ENCODE measurements at places on chromosomes 3 and 15.

DNA sequence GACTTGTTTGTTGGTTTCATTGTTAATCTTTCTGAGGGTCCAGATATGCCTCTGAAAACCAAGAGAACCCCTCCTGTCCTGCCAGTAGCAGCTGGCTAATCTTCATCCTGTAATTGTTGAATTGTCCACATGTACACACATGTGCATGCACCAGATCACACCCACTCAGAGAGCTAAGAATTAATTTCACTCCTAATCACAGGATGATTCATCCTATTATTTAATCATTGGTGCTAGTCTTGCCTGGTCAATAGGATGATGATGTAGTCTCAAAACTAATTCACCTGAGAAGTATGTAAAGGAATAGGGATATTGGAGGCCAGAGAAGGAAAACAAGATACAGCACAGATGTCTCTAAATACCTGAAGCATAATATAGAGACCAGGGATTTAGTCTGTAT lies 7.8 kb upstream of the AHSG start:
- no peak for DNase-seq

DNA sequence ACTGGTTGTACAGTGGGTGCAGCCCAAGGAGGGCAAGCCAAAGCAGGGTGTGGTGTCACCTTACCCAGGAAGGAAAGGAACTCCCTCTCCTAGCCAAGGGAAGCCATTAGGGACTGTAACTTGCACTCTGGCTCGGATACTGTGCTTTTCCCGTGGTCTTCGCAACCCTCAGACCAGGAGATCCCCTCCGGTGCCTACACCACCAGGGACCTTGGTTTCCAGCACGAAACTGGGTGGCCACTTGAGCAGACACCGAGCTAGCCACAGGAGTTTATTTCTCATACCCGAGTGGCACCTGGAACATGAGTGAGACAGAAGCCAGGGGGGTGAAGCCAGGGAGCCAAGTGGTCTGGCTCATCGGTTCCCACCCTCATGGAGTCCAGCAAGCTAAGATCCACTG lies 90.7 kb downstream of the ZBBX start:
- DNase-seq = no peak

- no peak for DNase-seq
Observed at GRCh38 chr15:81331600-81331999, 7.7 kb upstream of the STARD5 start.

GRCh38 chr3:108391917-108392593 lies 95.7 kb downstream of the HHLA2 start:
- no peak for DNase-seq

- no peak for DNase-seq
Observed at GRCh38 chr3:138740072-138740471, 94.7 kb downstream of the PIK3CB start.

GRCh38 chr3:71650372-71650771 lies 66.8 kb upstream of the FOXP1 start:
- DNase-seq = no peak

DNA sequence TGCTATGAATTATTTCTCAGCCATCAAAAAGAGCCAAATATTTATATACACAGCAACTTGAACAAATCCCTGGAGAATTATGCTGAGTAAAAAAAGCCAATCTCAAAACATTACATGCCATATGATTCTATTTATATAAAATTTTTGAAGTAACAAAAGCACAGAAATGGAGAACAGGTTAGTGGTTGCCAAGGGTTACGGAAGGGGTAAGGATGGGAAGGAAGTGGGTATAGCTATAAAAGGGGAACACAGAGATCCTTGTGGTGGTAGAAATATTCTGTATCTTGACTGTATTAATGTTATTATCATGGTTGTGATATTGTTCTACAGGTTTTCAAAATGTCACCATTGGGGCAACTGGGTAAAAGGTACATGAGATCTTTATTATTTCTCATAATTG lies 62.3 kb upstream of the ASB14 start:
- DNase-seq = no peak

DNA sequence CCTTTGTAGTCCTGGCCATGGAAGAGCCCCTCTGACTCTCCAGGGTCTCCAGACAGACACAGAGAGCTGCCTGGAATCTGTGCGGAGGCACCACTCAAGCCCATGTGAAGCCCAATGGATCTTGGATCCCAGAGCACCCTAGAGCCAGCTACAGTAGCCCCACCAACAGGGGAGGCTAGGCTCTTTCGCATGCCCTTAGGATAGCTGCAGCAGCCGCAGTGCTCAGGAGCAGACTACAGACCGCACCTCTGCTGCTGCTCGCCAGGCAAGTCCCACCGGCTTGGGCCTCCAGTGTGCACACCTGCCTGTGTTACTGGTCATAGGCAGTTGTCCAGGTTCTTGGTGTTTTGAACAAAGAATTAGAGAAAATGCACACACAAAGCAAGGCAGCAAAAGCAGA lies 131.6 kb downstream of the SPATA16 start:
- DNase-seq = no peak

DNA sequence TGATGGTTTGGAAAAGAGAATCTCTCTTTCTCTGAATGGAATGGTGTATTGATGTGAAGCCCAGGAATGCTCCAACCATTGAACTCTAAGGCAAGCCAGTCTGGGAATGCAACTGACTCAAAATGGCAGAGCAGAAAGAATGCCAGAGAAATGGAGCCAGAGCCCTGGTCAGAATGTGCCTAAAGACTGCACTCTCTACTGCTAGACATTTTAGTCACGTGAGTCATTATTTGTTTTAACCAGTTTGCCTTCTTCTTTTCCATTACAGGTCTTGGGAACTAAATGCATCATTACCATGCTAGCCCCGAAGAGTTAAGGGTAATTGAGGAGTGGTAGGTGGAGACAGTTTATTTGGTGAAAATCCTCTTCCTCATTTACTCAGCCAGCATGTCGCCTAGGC lies 67.3 kb upstream of the TRIM42 start:
- no peak for DNase-seq

- DNase-seq = no peak
Observed at GRCh38 chr15:36332301-36332700, 247.1 kb upstream of the CDIN1 start.

- DNase-seq = no peak
Observed at GRCh38 chr3:4613366-4613765, 120.2 kb downstream of the ITPR1 start.

- no peak for DNase-seq
Observed at GRCh38 chr3:9135526-9135925, 113.9 kb downstream of the SRGAP3 start.

- no peak for DNase-seq
Observed at GRCh38 chr3:124126436-124127023, 134.6 kb upstream of the ROPN1 start.

DNA sequence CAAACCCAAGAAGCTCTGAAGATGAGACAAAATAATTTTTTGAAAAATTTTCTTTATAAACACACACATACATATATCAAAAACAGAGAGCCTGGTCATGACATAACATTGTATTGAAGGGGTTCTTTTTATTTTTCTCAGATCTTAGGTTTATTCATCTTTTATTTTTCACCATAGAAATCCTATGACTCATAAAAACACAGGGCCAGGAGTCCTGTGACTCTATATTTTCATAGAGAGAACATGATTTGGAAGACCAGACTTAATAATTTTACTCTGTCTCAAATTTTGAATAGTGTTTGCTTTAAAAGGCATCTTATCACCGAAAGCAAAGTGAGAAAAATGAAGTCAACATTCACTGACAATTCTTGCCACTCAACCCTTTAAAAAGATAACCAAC lies 57.7 kb downstream of the SUCNR1 start:
- no peak for DNase-seq

- DNase-seq = peak; percentile 15
Observed at GRCh38 chr3:39260957-39261356, 18.9 kb downstream of the CX3CR1 start.

DNA sequence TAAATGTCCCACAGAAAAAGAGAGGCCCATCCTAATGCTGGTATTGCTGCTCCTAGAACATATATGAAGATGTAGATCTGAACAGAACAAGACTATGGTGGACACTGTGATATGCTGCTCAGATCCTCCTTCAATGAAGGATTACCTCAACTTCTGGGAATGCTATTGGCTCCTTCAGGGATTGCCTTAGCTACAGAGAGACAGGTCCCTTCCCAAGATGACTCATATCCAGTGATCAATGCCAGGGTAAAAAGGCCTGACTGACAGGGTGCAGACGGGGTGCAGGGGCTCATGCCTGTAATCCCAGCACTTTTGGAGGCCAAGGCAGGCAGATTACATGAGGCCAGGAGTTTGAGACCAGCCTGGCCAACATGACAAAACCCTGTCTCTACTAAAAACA lies 20.5 kb upstream of the STAG1 start:
- no peak for DNase-seq

DNA sequence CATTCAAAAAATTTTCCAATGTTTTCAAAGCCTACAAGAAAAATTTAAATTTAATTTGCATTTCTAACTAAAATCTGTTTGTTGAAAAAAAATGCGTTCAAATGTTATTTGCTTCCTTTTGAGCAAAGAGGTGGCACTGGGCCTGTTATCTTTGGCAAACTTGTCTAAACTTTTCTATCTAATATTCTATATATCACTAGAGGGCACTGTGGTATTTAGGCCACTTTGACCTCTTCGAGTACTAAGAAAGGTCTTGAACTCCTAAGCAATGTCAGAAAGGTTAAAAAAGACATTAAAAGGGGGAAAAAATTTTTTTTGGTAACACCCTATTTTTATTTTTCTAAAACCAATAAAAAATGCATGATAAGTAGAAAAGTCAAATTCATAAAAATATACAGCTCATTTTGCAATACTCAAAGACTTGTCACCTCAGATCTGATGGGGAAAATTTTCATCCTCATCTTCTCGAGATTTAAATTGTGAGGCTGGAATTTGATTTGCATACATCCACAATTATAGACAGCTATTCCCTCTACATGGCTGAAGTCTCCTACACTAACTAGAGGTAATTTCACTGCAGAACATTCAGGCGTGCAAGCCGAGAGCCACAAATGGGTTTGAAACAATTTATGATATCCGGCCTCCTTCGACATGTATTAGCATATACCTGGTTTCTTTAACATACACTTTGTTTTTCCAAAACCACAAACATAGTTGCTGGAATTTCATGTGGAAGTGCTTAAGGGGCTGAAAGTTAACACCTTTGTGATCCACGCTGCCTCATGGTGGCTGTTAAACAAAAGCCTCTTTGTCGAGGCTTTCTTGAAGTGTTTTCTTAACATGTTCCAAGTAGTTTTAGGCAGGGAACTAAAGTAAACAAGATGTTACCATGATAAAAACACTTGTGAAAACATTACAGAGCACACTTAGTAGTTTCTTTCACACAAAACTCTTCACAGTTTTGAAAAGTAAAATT lies 576.4 kb downstream of the FOXP1 start:
- no peak for DNase-seq

DNA sequence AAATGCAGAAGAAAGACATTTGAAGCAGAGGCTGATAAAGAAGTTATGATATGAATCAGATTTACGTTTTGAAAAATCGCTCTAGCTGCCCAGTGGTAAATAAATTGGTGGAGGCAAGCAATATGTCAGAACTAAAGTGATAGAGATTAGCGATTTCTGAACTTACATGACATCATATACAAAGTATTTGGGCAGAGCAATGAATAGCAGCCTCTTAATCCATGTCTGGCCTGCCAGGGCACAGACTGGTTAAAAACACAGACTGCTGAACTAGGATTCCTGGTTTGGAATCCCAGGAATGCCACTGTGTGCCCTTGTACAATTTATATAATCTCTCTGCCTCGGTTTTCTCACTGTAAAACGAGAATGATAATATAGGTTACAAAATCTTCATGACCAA lies 243.1 kb upstream of the SETMAR start:
- no peak for DNase-seq

DNA sequence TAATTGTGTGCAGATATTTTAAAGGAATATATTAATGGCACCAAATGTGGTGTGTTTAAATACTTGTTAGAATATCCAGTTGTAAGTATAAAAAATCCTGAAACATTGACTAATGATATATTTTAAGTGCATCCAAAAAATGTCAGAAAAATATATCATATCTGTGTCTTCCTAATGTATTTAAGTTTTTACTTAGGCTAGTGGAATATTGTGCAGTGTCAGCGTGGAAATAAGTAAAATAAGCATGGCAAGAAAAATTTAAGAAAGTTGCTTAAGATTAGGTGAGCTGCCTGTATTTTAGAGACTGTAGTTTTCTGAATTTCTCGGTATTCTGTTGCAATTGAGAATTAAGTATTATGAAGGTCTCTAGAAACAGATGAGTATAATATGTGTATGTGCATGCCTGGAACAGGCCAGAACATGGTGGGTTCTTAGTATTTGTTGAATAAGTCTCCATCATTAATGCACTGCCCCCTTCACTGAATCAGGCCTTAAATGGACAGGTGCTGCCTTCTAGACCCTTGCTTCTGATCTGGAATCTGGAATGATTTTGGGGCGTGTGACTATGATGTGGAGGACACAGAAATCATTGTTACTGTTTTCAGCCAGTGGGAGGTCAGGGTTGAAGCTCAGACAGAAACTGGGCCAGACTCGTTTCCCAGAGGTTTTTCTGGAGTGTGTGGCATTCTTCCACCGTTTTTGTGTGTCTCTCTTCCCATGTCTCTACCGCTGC lies 86.1 kb downstream of the TRAK1 start:
- DNase-seq = no peak

DNA sequence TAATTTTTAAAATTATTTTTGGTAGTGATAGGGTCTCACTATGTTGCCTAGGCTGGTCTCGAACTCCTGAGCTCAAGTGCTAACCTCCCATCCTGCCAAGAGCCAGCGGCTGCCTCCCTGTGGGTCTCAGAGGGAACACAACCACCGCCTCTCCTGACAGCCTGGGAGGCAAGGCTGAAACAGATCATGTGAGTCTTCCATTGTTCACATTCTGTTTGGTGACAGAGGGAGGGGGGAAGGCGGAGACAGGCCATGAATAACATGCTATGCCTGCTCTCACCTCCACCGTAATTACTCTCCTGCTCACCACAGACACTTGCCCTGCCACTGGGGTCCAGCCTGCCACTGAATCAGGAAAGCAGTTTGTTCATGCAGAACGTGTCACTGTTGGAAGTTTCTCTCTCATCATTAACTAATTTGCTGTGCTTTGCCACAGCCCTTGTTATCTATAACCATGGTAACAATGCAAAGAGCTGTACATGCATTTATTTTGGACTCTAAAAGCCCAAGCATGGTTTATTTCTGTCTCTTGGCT lies 78.4 kb upstream of the RASGRF1 start:
- no peak for DNase-seq

GRCh38 chr3:190227064-190227463 lies 95.2 kb downstream of the CLDN1 start:
- DNase-seq = no peak

GRCh38 chr15:89078851-89079810 lies 9.1 kb upstream of the ABHD2 start:
- DNase-seq = no peak

DNA sequence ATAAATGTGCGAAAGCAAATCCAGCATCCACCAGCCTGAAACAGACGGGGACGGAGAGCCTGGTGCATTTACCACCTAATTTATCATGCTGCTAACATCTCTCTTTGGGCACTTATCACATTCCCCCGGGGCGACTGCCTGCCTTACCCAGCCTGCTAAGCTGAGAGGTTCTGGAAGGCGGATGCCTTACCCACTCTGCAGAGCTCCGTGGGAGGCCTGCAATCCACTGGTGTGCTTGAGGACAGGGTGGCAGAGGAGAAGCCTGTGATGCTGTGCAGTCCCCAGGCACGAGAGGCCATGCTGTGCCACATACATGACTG lies 25.5 kb downstream of the MGLL start:
- DNase-seq = no peak
